ENCODE measurements at places on chromosomes 1 and 21.
A peak's percentile ranks its signal among the peaks of the same experiment; 100 is the strongest.

GRCh38 chr1:112399456-112399855, 3.4 kb downstream of the CTTNBP2NL start:
- DNase-seq = no peak

DNA sequence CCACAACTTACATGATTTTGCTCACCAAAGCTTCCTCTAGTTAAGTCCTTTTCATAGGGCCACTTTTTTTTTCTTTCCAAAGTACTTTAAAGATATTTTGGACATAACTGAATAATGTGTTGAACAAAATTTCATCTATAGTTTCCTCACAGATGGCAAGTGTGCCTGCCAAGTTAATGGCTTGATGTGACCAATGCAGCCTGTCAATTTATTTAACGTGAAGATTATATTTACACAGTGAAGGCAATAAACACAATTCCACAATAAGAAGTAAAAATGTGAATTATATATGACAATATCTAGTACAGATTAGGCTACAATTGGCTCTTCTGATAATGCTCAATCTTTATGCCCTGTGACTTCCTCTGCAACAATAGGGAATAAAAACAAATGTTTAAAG, 18.0 kb downstream of the CLCA2 start:
- DNase-seq = no peak

- peak; percentile 60 for DNase-seq
Observed at GRCh38 chr1:247487057-247487456, 29.2 kb upstream of the OR2B11 start.

- DNase-seq = peak; percentile 79
Observed at GRCh38 chr1:90386899-90387720, 330.0 kb downstream of the BARHL2 start.

- peak; percentile 91 for DNase-seq
Observed at GRCh38 chr1:23456226-23456625, 27.8 kb downstream of the ASAP3 start.

GRCh38 chr1:198449261-198449660, 91.2 kb downstream of the ATP6V1G3 start:
- peak; percentile 4 for DNase-seq

GRCh38 chr21:38753557-38753971, 52.2 kb upstream of the ETS2 start:
- DNase-seq = no peak

GRCh38 chr1:157490467-157491165, 61.7 kb downstream of the FCRL5 start:
- DNase-seq = peak; percentile 77

- no peak for DNase-seq
Observed at GRCh38 chr1:188476606-188477005, 1647.9 kb downstream of the PLA2G4A start.

- no peak for DNase-seq
Observed at GRCh38 chr1:87464022-87464490, 135.4 kb downstream of the LMO4 start.
